ENCODE measurements at places on chromosomes 13 and 19.

DNA sequence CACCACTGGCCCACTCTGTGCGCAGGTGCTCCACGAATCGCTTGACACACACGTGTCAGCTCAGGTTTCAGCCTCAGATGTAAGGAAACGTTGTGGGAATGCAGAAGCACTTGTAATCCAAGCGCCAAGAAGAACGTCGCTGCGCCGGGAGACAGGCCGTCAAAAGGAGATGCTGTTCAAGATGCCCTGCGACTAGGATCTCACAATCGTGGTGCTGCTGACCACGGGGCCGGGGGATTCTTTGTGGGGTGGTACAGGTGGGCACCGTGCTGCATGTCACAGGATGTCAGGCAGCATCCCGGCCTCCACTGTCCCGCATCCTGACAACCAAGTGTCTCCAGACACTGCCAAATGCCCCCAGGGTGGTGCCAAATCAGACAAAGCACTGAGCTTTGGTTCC lies 16.9 kb upstream of the SIGLEC11 start:
- DNase-seq = no peak

GRCh38 chr19:18298601-18299000 lies 17.2 kb upstream of the JUND start:
- DNase-seq = no peak

- DNase-seq = no peak
Measured at GRCh38 chr19:4053423-4054324, 13.0 kb downstream of the ZBTB7A start.

DNA sequence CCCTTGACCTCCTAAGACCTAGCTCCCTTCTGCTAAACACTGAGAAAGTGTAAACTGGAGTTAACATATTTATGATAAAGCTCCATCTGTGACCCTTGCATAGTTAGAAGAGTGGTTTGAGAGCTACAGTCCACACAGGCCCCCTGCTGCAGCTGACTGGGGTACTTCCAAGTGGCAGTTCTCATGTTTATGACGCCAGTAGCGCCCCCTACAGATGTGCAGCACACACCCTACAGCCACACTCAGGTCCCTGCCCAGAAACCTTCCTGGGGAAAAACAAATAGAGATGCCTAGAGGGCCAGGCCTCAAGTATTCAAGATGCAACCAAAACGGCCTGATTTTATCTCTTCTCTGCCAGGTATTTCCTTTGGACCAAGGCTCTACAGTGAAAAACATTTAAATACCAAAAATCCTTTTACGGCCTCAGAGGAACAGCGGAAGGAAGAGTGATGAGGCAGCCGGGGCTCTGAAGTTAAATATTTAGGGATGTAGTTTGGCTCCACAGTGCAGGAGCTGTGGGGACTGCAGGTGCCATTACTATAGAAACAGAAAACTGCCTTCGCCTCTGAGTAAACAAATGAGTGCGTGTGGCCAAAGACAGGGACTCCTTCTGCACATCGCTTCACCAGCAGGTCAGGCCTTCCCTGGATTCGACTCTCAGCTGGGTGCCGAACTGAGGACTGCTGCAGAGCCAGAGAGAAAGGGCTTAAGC lies 553.1 kb downstream of the EFNB2 start:
- no peak for DNase-seq

GRCh38 chr13:67588607-67589006 lies 358.5 kb upstream of the PCDH9 start:
- no peak for DNase-seq

DNA sequence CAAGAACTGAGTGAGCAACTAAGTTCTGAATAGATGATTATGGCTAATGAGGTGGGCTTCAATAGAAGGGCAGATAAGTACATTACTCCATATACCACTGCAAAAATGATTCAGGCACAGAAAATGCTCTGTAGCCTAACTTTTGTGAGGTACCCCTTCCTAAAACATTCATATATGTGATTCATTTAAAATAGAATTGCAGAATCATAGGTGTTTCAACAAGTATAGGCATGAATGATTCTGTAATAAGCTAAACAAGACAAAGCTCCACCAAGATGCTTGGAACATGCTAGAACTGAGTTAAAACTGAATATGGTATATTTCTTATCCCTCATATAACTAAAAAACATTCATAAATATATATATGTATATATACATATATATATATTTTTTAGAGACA lies 12.1 kb downstream of the KBTBD7 start:
- no peak for DNase-seq

DNA sequence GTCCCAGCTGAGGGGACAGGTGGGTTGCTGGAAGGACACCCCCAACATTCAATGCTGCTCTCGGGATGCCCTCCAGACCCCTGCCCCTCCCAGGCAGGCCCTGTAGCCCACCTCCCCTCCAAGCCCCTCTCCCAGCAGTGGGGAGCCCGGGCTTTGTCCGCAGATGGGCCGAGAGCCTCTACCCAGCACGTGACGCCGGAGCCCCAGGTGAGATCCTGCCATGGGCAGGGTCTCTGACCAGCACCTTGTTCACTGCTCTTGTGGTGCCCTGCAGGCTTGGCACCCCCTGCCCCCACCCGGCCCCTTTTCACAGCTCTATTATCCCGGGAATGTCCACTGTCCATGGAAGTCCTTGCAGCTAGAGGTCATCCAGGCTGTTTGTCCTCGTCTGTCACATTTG lies 76.5 kb downstream of the C1QTNF9 start:
- no peak for DNase-seq

DNA sequence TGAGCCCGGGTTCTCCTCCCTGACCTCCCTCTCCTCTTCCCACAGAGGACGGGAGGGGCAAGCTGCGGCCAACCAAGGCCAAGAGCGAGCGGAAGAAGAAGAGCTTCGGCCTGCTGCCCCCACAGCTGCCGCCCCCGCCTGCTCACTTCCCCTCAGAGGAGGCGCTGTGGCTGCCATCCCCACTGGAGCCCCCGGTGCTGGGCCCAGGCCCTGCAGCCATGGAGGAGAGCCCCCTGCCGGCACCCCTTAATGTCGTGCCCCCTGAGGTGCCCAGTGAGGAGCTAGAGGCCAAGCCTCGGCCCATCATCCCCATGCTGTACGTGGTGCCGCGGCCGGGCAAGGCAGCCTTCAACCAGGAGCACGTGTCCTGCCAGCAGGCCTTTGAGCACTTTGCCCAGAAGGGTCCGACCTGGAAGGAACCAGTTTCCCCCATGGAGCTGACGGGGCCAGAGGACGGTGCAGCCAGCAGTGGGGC lies 162.2 kb downstream of the KDM4B start:
- DNase-seq = no peak

GRCh38 chr13:111372651-111373425 lies 52.4 kb downstream of the TEX29 start:
- no peak for DNase-seq

- no peak for DNase-seq
Measured at GRCh38 chr13:69644447-69644846, 463.2 kb upstream of the ATXN8OS start.

GRCh38 chr13:40682449-40683240 lies 16.2 kb upstream of the FOXO1 start:
- no peak for DNase-seq

DNA sequence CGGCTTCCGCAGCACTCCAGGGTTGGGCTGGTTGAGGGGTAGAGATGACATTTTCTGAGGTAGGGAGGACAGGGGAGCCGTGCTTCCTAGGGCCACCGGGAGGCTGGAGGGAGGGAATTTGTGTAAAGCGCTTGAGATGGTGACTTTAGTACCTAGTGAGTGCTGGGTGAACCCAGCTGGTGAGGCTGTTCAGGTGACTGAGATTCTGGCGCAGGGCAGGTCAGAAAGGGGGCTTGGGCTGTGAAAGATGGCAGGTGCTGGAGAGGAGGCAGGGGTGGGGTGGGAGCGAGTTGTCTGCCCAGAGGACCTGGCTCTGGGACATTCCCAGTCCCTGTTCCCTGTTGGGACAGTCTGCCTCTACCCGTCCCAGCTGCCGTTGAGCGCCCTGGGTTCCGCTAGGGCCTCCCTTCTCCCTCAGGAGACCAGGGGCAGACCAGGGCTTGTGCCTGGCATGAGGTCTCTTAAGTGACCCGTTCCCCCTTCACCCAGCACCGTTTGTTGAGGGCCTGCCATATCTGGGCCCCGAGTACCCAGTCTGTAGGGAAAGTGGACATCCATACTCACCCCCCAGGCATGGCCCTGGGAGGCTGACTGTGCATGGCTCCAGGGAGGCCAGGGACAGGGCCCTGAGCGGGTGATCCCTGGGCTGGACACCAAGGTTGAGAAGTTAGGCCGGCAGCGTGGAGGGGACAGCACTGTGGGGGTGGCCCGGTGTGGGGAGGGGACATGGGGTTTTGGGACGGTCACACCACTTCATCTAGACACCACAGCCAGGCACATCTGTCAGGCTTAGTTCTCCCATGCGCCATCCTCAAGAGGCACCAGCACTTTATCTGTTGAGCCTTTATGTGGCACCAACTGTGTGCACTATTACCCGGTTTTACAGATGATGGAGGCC lies 5.0 kb downstream of the PTOV1 start:
- DNase-seq = no peak

GRCh38 chr13:75566658-75567057 lies 17.1 kb downstream of the UCHL3 start:
- DNase-seq = no peak

GRCh38 chr19:50658441-50659317 lies 9.4 kb downstream of the C19orf81 start:
- peak; percentile 86 for DNase-seq

GRCh38 chr19:51948975-51949374 lies 21.7 kb downstream of the ZNF613 start:
- DNase-seq = peak; percentile 12

GRCh38 chr13:79915114-79915811 lies 425.7 kb downstream of the SPRY2 start:
- DNase-seq = no peak

- DNase-seq = no peak
Measured at GRCh38 chr13:28052945-28053344, 47.4 kb downstream of the FLT3 start.

DNA sequence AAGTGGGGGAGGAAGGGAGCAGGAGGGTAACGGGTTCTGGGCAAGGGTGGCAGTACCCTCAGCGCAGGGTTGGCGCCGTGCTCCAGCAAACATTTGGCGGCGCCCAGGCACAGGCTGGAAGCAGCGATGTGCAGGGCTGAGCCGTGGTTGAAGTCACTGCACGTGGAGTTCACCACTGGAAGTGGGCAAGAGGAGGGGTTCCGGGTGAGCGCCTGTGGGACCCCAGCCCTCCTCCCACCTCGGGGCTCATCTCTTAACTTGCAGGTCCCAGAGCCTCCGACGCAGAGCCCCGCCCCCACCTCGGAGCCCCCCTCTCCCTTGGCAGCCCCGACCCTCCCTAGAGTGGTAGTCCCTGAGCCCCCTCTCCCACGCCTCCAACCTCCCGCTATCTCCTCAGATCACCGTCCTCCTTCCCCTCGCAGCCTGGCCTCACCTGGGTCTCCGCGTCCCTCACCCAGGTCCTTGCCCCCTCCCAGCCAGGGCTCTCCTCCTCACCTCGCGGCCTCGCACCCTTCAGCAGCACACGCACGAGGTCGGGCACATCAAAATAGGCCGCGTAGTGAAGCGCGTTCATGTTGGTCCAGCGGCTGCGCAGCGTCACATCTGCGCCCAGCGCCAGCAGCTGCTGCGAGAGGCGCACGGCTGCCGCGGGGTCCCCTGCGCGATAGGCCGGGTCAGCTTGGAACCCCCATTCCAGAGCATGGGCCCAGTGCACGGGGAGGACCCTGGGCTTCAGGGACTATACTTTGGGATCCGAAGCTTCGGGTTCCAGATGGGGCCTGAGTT lies 6.4 kb downstream of the CLIP3 start:
- no peak for DNase-seq

GRCh38 chr13:32496599-32497160 lies 41.9 kb downstream of the N4BP2L2 start:
- DNase-seq = no peak

DNA sequence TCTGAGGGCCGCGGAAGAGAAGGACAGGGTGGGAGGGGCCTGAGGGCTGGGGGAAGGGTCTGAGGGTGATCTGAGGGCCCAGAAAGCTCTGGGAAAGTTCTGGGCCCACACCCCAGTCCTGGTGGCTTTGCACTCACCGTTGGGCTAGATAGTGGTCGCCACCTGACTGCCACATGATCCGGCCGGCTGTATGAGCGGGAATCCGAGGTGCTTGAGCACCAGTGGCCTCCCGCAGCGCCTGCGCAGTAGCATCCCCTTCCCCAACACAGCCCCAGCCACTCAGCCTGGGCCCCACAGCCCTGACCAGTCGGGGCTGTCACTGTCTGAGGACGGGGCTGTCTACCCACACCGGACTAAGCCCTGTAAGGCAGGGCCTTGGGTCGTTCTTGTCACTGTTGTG lies 15.0 kb downstream of the PRODH2 start:
- peak; percentile 13 for DNase-seq

DNA sequence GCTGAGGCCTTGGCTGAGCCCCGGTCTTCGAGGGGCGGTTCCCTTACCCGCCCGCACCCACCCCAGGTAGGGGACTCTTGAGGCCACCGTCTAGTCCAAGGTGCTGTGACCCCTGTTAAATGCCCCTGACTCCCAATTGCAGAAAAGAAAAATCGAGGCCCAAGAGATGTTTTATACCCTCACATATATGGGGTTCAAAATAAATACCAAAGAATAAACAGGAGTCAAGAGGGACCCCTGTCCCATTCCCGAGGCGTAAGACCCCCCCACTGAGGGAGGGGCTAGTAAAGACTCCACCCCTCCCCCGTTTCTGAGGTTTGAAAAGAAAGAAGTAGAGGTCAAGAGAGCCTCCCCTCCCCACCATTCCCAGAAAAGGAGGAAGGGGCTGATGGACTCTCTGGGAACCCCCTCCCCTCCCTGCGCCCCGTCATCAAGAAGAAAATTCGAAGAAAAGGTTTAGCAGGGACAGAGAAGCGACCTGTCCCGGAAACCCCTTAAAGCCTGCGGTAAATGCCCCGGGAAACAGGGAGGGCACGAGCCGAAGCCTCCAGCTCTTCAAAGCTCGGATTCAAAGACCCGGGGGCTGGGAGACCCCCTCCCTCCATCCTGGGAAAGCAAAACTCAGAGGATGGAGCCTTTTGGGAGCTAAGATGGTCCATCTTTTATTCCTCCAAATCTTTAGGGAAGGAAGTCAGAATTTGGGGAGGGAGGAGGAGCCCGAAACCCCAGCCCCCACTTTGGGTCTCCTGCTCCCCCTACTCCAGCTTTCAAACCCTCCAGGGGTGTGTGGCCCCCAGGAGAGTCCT lies 755 bp upstream of the RAB3A start:
- no peak for DNase-seq

All from nucleus accumbens (tissue), 56 donors.